ENCODE measurements at places on chromosomes 3 and 15.
A peak's percentile ranks its signal among the peaks of the same experiment; 100 is the strongest.

GRCh38 chr3:176650478-176650877, 546.8 kb downstream of the TBL1XR1 start:
- DNase-seq: no peak

DNA sequence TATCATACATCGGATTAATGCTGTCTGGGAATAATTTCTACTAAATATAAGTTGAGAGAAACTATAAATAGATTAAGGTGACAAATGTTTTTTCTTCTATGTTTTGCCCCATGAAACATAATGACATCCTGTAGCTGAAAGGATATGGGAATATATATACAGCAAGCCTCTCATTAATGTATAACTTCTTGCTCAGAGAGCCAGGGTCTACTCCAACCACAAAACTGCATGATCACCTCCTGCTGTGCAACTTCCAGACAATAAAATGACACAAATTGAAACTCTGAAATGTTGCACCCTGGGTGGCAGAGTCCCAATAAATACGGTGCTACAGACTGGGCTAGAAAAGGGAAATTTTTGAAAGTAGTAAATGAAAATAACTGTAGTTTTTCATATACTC, 571.9 kb upstream of the CBLB start:
- DNase-seq: peak; percentile 18

DNA sequence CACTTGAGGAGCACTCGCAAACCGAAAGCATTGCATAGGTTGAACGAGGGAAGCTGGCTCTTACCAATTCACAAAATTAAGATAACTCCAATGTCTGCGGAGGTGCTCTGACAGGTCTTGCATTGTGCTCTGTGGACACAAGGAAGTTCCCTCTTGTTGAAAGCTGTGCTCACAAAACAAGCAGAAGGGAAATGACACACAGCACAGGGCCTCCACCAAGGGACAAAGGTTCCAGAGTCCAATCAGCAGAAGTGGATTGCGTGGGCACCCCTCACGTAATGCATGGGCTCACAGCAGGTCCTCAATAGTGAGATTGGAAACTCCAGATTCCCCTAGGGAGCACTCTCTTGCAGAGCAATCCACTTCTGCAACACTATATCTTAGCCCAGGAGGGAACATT, 89.9 kb downstream of the ATP10A start:
- DNase-seq: no peak

DNA sequence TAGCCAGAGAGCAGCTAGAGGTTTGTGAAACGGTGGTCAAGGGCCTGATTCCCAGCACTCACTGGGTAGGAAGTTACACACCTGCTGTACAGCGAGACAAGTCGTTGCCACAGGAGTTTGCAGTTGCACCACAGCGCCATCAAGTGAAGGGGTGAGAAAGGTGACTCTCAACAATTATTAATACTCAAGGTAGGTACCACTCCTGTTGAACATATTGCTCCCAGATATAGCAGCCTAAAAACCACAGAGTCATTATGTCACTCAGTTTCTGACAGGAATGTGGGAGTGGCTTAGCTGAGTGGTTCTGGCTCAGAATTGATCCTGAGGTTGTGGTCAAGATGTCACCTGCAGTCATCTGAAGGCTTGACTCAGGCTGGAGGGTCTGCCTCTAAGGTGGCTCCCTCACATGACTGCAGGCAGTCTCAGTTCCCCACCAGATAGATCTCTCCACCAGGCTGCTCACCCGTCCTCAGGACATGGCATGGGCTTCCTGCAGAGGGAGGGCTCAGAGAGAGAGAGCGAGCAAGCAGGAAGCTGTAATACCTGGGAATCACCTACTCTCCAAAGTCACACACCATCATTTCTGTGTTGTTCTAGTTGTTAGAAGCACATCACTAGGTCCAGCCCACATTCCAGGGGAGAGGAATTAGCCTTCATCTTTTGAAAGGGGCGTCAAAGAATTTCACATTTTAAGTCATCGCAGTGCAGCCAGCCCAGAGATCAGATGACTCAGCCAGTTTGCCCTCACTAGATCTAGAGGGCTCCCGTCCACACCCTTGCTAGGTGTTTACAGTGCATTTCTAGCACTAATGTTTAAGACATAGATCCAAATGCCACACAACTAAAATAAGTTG, 17.0 kb upstream of the ANO10 start:
- peak; percentile 51 for DNase-seq

GRCh38 chr15:52124270-52124880, 11.8 kb upstream of the BCL2L10 start:
- no peak for DNase-seq

GRCh38 chr3:49839193-49839809, 17.1 kb downstream of the TRAIP start:
- DNase-seq: peak; percentile 71

DNA sequence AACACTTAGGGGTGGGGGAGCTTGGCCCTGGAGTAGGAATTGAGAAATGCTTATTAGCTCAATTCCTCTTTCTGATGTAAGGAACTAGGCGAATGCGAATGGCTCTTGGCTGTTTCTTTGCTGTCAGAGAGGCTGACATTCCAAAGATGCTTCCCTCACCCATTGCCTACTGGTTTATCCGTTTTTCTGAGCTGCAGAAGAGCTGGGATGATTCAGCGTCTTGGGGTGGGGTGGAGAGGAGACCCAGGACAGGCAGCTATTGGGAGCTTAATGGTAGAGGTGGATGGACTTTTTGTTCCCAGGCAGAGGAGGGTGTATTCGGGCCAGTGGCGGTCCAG, 9.8 kb downstream of the PLEKHO2 start:
- DNase-seq: no peak

DNA sequence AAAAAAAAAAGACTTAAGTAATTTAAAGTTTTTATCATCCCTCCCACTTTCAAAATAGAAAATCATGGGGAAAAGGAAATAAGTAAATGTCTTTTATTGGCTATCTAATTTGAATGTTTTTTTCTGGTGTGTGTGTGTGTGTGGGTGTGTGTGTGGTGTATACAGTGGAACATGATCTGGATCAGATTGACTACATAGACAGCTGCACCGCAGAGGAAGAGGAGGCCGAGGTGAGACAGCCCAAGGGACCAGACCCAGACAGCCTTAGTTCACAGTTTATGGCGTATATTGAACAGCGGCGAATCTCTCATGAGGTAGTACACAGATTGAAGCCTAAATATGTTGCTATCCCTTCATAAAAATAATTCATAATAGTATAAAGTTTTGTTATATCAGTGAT, 44.5 kb downstream of the LRCH3 start:
- DNase-seq: no peak

DNA sequence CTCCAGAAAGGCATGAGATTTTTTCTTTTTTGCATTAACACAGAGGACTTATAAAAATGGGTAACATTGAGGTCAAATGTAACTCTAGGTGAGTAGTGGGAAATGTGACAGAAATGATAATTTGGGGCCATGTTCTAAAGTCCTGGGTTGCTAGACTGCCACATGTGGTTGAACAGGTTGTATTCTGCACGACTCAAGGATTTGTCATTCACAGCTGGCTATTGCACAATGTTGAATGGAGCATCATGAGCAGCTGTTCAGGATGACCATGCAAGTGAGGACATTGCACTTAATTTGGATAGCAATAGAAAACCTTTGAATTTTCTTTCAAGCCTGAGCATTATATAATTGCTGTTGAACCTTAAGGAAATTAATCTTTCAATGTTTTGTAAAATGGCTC, 396.6 kb downstream of the NAALADL2 start:
- DNase-seq: no peak

DNA sequence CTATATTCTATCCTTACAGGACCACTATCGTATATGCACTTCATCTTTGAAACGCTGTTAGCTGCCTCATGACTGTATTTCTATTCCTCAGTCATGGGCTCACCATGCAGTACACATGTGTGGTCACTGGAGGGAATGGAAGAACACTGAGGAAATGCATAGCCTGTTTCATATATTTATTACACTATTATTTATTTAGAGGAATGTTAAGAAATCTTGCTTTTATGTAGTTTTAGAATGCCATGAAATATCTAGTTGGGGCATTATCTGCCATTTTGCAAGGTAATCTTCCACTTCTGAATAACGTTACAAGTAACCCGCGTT, 155.7 kb downstream of the IGF1R start:
- no peak for DNase-seq

GRCh38 chr3:49718858-49719213, 648 bp downstream of the AMIGO3 start:
- no peak for DNase-seq

Data from LoVo (cell line).